Prostate gland (tissue), 2 donors: ENCODE measurements at places on chromosomes 5 and 9. TPM values are rescaled to one million over a fixed set of nuclear protein-coding genes. Genes with fewer than 3 reads are reported as not detected.

Gene AQP3
- 200 TPM for total RNA-seq

Gene FSTL4
- 10.1 TPM for total RNA-seq

Gene HSPB3
- 4.1 TPM for total RNA-seq

Gene SOX30
- 14.4 TPM for total RNA-seq

Gene PPIC
- total RNA-seq: 11.5 TPM

Gene TUBB4B
- total RNA-seq: 279 TPM

Gene TTC33
- total RNA-seq: 17.6 TPM

GRCh38 chr5:55993731-55994494 is 850 bp downstream of the IL6ST start:
- DNase-seq: no peak

- no peak for DNase-seq
Observed at GRCh38 chr5:37308793-37309192, 59.6 kb upstream of the CPLANE1 start.

DNA sequence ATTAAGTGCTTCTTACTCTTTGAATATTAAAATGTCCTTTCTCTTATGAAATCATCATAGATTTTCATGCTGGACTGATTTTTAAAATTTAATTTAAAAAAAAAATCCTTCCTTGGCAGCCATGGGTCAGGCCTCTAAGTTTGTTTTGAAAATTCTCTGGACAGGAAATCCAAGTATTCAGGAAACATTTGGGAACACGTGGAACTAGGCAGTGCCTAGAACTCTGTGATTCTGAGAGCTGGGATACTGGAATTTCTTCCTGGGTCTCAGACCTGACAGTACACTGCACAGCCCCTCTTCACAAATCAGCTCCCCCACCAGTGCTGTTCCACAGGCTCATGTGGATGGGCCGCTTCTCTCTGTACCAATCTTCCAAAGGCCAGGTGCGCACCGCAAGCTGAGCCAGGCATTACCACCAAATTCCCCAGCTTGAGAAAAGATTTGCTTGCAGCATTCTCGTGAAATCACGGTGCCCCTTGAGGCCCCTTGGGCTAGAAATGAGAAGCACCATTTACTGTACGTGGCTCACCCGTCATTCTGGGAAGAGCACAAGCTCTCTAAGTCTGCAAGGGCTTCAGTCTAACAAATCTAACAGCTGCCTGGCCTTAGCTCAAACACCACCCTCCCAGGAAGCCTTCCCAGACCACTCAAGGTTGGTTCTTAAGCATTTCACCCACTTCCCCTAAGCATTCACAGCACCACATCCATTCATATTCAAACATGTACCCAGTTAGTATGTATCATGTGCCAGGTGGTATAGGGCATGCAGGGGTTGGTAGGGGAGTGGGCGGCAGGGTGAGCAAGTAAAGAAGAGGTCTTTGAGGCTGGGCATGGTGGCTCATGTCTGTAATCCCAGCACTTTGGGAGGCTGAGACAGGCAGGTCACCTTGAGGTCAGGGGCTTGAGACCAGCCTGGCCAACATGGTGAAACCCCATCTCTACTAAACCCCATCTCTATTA is 26.5 kb downstream of the B4GALT1 start:
- no peak for DNase-seq

- no peak for DNase-seq
Observed at GRCh38 chr5:140073296-140073695, 30.2 kb upstream of the NRG2 start.

GRCh38 chr5:9490494-9491097 is 55.3 kb downstream of the SEMA5A start:
- no peak for DNase-seq

DNA sequence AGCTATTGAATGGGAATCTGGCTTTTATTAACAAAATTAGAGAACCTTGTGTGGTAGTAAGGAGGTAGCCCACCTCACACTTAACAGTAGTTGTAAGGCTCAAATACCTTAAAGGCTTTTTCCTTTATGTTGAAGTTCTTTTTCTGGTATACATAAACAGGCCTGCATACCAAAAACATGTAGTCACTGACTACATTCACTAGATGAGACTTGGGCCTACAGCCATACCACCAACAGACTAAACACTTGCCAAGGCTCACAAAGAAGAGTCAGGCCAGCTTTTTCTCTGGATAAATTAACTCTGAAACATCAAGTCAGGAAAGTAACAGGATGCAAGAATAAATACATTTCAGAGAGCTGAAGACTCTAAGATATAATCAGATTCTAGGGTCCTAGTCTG is 78.6 kb upstream of the MPDZ start:
- DNase-seq: no peak

DNA sequence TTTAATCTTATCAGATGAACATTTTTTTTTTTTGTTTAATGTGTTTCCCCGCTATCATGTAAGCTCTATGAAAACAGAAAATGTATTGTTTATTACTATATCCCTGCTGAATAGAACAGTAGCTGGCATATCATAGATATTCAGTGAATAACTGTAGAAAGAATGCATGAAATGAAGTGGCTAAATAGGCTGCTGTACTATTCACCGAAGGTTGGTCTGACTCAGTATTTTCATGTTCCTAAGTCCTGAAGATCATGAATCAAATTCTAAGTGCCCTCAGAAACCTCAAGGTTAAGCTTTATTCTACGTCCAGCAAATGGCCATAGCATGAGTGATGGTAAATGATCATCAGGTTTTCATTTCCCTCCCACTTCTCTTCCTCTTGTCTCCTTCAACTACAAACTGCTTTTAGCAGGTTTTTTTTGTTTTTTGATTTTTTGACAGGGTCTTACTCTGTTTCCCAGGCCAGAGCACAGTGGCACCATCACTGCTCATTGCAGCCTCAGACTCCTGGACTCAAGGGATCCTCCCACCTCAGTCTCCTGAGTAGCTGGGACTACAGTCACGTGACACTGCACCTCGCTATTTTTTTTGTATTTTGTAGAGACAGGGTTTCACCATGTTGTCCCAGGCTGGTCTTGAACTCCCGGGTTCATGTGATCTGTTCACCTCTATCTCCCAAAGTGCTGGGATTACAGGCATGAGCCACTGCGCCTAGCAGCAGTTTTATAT is 19.1 kb upstream of the ZFAND5 start:
- DNase-seq: no peak

DNA sequence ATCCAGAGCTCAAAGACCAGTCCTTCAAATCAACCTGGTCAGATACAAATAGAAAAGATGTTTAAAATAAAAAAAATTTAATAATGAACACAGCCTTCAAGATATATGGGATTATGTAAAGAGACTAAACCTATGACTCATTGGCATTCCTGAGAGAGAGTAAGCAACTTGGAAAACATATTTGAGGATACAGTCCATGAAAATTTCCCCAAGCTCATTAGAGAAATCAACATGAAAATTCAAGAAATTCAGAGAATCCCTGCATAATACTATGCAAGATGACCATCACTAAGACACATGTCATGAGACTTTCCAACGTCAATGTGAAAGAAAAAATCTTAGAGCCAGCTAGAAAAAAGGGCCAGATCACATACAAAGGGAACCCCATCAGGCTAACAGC is 512.9 kb upstream of the PTGER4 start:
- DNase-seq: no peak

GRCh38 chr5:161697001-161697400 is 11.5 kb downstream of the GABRA6 start:
- DNase-seq: no peak
